ENCODE measurements at places on chromosomes 13 and 19.

DNA sequence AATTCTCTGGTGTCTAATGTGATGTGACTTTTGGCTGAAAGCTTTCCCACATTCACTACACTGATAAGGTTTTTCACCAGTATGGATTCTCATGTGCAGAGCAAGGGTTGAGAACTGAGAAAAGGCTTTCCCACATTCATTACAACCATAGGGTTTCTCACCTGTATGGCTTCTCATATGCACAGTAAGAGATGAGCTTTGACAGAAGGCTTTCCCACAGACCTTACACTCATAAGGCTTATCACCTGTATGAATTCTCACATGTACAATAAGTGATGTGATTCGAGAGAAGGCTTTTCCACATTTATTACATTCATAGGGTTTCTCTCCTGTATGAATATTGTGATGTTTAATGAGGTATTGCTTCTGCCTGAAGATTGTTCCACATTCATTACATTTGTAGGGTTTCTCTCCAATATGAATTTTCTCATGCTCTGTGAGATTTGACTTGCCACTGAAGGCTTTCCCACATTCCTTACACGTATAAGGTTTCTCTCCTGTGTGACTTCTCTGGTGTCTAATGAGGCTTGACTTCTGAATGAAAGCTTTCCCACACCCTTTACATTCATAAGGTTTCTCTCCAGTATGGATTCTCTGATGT is 14.0 kb downstream of the ZNF260 start:
- DNase-seq, result no peak

GRCh38 chr13:93200626-93201025 is 26.0 kb upstream of the GPC6 start:
- DNase-seq, result no peak

DNA sequence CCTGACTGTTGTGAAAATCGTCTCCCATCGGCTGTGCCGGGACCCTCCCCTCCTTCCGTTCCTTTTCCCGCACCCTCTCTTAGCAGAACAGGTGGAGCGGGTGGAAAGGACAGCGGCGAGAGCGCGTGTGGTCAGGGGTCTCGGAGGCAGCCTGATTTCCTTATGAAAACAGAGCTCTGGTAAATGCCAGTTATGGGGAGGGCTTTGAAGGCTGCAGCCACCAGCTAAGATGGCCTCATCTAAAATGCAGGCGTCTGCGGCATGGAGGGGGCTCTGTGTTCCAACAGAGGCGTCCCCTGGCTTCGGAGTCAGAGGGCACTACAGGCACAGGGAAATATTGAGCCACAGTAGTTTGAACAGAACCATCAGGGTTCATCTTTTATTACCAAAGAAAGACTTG is 93.8 kb upstream of the SOX1 start:
- no peak for DNase-seq

DNA sequence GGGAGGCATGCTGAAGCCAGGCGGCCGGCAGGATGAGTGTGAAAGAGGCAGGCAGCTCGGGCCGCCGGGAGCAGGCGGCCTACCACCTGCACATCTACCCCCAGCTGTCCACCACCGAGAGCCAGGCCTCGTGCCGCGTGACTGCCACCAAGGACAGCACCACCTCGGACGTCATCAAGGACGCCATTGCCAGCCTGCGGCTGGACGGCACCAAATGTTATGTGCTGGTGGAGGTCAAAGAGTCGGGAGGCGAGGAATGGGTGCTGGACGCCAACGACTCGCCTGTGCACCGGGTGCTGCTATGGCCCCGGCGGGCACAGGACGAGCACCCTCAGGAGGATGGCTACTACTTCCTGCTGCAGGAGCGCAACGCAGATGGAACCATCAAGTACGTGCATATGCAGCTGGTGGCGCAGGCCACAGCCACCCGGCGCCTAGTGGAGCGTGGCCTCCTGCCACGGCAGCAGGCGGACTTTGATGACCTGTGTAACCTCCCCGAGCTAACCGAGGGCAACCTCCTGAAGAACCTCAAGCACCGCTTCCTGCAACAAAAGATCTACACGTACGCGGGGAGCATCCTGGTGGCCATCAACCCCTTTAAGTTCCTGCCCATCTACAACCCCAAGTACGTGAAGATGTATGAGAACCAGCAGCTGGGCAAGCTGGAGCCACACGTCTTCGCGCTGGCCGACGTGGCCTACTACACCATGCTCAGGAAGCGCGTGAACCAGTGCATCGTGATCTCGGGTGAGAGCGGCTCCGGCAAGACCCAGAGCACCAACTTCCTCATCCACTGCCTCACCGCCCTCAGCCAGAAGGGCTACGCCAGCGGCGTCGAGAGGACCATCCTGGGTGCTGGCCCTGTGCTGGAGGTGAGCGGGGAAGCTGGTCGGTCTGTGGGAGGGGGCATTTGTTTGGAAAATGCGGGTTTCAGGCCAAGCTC is 26.4 kb downstream of the MYO9B start:
- DNase-seq, result no peak

- no peak for DNase-seq
These were observed 344.6 kb upstream of the HTR2A start for GRCh38 chr13:47241446-47241845.

- no peak for DNase-seq
These were observed 1.3 kb downstream of the ZFP14 start for GRCh38 chr19:36377541-36378178.

GRCh38 chr19:39194832-39195542 is 1.8 kb upstream of the NCCRP1 start:
- no peak for DNase-seq

GRCh38 chr19:1126984-1127760 is 23.4 kb downstream of the GPX4 start:
- DNase-seq, result no peak

DNA sequence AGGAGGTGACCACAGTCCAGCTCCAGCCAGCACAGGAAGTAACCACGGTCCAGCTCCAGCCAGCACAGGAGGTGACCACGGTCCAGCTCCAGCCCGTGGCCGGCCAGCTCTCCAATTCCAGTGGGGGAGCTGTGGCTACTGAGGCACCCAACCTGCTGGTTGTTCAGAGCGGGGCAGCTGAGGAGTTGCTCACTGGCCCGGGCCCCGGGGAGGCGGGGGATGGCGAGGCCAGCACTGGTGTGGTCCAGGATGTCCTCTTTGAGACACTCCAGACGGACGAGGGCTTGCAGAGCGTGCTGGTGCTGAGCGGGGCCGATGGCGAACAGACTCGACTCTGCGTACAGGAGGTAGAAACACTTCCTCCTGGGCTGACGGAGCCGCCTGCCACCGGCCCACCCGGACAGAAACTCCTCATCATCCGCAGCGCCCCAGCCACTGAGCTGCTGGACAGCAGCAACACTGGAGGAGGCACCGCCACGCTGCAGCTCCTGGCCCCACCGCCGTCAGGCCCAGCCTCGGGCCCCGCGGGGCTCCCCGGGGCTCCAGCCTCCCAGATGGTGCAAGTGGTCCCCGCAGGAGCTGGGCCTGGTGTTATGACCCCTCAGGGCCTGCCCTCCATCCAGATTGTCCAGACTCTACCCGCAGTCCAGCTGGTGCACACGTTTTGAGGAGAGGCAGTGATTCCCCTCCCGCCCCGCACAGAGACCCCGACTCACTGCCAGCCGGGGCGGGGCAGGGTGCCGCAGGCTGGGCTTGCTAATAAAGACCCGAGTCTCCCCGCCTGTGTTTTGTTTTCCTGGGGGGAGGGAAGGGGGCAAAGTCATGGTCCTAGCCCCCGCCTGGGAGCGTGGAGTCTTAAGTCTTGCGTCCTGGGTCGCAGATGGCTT is 1.0 kb upstream of the NAT14 start:
- DNase-seq, result no peak

GRCh38 chr13:106187501-106188095 is 347.9 kb downstream of the EFNB2 start:
- no peak for DNase-seq

- DNase-seq, result no peak
These were observed 59.6 kb downstream of the RBM26 start for GRCh38 chr13:79346300-79346914.

- DNase-seq, result no peak
These were observed 754.9 kb downstream of the OLFM4 start for GRCh38 chr13:53783471-53783870.

DNA sequence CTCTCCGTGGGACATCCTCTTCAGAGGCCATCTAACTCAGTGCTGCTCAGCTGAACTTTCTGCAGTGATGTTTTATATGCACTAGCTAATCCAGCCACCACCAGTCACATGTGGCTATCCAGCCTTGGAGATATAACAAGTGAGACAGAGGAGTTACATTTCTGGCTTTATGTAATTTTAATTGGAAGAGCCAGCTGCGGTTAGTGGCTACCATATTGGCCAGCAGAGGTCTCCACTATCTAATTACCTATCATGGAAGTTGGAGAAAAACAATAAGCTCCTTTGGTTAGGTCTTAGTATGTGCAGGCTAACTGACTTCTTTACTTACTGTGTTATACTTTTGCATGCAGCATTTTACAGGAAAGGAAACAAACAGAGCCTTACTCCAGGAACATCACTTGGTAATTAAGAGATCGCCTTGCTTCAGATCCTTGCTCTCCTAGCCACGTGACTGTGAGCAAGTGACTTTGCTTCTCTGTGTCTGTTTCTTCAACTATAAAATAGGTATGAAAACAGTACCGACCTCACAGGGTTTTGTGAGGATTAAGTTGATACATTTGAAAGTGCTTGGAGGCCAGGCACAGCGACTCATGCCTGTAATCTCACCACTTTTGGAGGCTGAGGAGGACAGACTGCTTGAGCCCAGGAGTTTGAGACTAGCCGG is 1.6 kb upstream of the KLK10 start:
- no peak for DNase-seq

- no peak for DNase-seq
These were observed 366.6 kb downstream of the DNAJC15 start for GRCh38 chr13:43389983-43390382.

DNA sequence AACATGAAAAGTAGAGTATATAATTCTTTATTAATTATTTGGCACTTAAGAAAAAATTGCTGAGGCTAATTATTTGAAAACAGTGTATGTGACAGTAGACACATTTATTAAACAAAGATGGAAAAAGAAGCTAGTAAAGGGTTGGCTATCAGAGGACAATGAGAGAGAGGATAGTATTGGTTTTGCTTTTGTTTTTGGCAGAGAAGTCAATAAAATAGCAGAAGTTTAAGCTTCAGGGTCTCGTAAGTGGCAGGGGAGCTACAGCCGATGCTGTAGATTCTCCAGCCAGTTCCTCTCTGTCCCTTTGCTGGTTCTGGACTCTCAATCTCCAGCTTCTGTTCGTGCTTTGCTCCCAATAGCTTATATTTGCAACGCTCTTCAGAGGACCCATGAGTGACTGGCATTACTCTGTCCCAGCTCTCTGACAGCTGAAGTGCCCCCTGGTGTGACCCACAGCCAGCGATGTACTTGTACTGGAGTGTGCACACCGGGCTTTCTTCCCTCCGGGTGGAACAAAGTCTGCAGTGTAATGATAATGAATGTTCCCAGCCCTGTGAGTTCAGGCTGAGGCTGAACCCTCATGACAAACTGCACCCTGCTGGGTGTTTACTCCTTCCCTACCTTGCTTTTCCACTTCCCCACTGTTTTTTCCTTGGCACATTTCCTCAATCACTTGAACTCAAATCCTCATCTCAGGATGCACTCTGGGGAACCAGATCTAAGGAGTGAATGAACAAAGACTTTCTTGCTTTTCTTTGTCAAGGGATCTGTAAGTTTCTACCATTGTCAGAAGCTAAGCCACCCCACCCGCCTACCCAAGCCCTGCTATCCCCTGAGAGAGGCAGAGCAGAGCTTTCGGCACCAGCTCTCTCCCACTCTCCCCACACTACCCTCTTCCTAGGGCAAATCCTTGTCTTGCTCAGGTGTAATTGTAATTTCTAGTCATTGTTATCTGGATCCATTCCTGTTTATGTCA is 254.8 kb downstream of the LHFPL6 start:
- no peak for DNase-seq

DNA sequence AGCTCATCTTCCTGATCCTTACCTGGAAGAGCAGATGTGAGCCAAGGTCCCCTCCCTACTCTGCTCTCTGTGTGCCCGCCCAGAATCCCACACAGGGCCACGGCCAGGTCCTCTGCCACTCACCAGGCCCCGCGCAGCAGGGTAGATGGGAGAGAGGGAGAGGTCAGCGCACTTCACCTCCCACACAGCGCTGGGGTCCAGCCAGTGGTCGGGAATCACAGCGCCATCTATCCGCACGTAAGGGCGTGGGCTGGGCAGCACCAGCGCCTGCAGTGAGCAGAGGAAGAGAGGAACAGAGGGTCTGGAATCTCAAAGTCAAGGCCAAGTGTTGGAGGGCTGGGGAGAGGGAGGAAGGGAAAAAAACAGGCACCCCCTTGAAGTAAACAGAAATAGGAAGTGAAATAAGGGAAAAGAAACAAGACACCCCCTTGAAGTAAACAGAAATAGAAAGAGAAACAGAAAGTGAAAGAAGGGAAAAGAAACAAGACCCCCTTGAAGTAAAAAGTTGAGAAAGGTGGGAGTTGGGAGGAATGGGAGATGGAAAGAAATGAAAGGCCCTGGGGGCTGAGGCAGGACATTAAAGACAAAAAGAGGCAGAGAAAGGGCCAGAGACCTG is 7.0 kb upstream of the PLA2G4C start:
- no peak for DNase-seq

DNA sequence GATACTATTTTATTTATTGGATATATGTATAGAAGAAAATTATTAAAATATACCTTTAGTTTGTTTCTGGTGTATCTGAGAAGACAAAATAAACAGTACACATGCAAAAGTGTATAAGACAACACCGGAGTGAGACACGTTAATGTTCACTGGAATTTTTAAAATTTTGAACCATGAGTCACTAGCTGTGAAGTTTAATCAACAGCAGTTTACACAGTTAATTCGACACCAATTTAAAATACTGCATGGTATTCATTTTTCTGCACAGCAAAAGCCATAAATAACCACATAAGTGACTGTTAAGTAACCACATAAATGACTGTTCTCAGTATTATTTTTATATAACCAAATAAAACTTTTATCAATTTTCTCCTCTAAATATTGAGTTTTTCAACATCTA is 418.7 kb upstream of the NBEA start:
- no peak for DNase-seq

GRCh38 chr13:95643571-95643935 is 953 bp downstream of the DZIP1 start:
- DNase-seq, result no peak

GRCh38 chr13:113298043-113298945 is 1.3 kb downstream of the LAMP1 start:
- DNase-seq, result no peak

DNA sequence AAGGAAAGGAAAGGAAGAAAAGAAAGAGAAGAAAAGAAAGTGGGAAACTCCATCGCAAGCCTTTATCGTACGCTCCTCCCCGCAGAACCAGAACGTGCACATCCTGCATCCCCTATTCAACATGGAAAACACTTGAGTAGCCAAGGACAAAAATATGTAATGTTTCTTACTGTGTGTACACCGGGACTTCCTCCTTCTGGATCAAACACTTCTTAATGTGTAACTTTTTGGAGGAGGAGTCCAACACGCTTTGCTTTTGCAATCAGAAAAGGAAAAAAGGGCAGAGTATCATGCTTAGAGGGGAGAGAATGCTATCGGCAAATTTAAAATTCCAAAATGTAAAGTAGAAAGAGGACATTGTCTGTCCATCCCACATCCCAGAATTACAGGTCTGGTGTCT is 7.8 kb upstream of the SHFL start:
- no peak for DNase-seq

- no peak for DNase-seq
These were observed 4.1 kb upstream of the ZNF724 start for GRCh38 chr19:23254141-23254910.
